ENCODE measurements at places on chromosomes 3 and 15.

GRCh38 chr3:156802821-156803606, 23.1 kb upstream of the LEKR1 start:
- DNase-seq = no peak

- DNase-seq = no peak
Measured at GRCh38 chr3:196997311-196997710, 28.7 kb upstream of the PIGZ start.

DNA sequence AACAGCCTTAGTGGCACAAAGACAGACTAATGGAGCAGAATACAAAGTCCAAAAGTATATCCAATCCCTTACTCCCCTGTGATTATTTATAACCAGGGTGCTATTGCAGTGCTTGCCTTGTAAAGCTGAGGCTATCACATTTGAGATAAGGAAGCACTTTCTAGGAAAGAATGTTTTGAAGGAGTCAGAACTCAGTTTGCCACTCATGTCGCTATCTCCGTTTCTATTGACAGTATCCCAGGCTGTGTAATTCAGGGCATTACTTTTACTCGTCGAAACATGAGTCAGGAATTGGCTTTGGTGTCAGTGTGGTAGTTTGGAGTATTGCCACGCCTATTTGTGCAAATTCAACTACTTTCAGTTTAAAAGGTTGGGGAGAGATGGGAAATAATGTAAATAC, 78.4 kb downstream of the FBXL2 start:
- DNase-seq = no peak

DNA sequence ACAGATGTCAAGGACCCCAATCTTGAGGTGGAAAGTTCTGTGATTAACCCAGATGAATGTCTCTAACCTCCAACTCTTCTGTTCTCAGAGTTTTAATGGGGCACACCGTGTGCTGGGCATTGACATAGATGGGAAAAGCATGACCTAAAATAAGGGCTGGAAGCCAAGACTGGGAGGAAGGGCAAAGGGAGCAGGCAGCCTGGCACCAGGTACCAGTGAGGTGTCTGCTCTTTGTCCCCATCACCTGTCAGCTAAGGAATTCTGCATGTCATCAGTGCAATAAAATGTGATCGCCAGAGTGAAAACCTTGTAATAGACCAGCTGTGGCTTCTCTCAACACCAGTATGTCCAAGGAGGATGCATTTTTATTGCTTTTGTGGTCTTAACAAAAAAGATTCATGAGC, 143.5 kb upstream of the TPM1 start:
- no peak for DNase-seq

GRCh38 chr15:100780208-100780800, 99.3 kb upstream of the ALDH1A3 start:
- no peak for DNase-seq

GRCh38 chr3:187013159-187013716, 82.9 kb downstream of the ST6GAL1 start:
- DNase-seq = no peak

- no peak for DNase-seq
Measured at GRCh38 chr3:176906046-176906905, 291.0 kb downstream of the TBL1XR1 start.

GRCh38 chr15:51818150-51818549, 11.3 kb upstream of the TMOD3 start:
- no peak for DNase-seq

DNA sequence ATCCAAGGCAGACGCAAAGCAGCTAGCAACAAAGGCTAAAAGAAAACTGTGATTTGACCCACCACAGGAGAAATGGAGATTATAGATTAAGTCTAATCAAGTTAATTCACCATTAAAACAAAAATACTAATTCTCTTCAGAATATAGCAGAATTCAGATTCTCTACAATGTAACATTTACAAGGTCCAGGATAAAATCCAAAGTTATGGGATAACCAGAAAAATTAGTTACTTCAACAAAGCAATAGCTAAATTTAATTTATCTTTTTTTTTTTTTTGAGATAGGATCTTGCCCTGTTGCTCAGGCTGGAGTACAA, 284.6 kb upstream of the MANF start:
- no peak for DNase-seq

GRCh38 chr3:50089609-50089945, 858 bp downstream of the RBM5 start:
- no peak for DNase-seq

GRCh38 chr3:127698286-127698685, 25.5 kb downstream of the ABTB1 start:
- DNase-seq = no peak

GRCh38 chr3:180306691-180307090, 270.0 kb upstream of the PEX5L start:
- DNase-seq = no peak

GRCh38 chr3:197809356-197810020, 18.4 kb downstream of the LRCH3 start:
- DNase-seq = no peak

DNA sequence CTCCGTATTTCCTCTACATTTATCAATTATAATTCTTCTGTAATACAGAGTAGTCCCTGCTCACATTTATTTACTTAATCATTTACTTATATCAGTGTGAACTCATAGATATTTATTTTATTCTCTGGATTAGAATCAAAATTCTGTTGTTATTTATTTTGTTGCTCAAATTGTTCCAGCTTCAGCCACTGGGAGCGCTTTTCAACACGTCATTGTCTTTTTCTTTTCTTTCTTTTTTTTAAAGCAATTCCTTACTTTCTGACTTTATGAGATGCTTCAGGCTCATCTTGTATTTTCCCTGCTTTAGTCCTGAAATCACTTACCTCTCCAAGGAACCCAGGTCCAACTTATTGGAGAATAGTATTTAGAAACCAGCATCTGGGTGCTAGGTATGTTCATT, 53.4 kb downstream of the GLCE start:
- DNase-seq = no peak

DNA sequence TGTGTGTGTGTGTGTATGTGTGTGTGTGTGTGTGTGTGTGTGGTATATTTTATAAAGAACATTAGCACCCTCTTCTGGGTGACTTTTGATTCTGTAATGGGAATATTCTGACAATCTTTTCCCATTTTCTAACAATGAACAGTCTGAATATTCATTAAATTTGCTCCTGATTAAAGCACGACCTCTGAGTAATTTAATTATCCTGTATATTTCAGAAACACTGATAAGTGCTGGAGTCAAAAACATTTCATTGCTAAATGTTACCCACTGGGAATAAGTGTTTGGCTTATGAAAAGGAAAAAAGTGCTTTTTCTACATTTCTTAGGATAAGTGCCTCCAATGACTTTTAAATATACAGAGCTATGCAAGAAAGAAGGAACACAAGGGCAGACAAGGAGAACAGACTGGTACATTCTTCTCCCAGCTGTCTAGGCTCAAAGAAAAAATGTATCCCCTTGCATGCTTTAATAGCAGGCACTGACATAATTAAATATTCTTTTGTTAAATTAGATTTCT, 32.3 kb upstream of the SYNPR start:
- no peak for DNase-seq

DNA sequence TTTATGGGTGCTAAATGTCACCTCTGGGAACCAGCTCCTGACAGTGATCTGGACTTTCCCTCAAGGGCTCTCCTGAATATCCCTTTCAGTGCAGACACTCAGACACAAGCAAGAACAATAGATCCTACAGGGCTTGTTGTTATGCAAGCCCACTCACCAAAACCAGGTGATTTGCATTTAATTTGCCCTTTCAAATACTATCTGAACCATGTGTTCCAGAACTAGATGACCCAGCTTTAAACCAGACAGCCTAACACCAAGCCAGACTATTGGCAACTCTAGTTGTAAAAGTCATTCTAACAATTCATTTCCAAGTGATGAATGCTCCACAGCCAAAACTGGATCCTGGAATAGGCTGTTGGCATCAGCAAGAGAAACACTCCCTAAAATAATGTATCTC, 5.6 kb upstream of the ATP8B4 start:
- DNase-seq = no peak

- DNase-seq = no peak
Measured at GRCh38 chr3:162641907-162642306, 1145.3 kb downstream of the OTOL1 start.

DNA sequence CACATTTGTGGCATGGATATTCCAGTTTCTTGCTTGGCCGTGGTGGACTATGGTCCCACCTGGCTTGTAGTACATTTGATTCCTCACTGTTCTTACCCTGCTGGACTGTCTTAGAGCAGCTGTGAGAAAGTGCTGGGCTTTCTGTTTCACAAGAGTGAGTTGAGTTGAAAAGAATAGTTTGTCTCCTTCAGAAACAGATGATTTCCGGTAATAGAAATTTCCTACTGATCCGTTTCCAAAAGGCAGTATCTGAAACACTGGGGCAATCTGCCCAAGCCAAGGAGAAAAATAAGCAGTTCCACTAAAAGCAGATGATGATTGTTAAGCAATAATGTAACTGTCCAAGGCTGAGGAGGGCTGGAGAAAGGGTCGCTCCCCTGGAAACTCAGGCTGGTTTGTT, 96.0 kb downstream of the SUCLG2 start:
- DNase-seq = no peak

GRCh38 chr3:126186271-126186670, 5.9 kb upstream of the ALDH1L1 start:
- DNase-seq = no peak

DNA sequence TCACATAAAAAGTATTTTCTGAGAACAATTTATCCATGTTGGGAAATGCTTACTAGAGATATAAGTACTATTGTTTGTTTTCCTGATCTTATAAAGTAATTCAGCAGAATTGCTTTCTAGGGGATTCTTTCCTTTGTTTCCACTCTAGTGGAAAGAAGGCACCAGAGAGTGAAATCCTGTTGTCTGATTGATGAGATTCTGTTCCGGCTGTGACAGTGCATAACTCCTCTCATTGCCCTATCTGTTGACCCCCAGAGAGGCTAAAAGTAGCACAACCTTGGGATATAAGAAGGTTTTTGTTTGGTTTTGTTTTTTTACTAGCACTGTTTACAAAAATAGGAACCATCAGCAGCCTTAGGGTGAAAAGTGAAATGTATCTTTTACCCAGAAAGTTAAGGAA, 114.1 kb downstream of the ALCAM start:
- DNase-seq = no peak

GRCh38 chr3:149042789-149043386, 43.4 kb downstream of the HLTF start:
- DNase-seq = no peak

GRCh38 chr3:13501958-13502790, 22.1 kb downstream of the HDAC11 start:
- DNase-seq = no peak

DNA sequence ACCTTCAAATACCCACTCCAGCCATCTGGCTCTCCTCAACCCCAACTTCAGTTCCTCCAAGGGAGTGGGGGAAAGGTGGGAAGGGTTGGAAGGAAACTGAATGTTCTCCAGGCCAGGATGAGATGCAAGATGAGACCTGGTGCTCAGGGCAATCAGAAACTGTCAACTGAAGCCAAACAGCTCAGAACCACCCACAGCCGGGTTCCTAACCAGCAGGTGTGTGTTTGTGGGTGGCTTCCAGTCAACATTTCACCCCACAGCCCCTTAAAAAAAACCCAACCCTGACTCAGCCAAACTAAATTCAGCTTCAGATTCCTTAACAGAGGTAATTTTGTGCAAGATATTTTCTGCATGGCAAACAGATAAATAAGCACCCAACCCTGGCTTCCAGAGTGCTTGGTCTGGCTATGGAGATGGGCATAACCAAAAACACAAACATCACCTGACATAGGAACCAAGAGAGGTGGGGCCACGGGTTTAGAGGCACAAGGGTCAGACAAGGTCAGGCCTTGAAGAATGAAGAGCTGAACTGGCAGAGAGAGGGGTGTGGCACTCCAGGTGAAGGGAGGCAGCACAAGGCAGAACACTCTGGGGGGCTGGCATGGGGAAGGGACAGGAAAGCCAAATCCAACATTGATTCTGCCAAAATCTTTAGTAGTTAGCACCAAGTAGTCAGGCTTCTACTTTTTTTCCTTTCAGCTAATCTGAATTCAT, 34.7 kb downstream of the ZNF445 start:
- DNase-seq = no peak

GRCh38 chr3:44104668-44105321, 136.9 kb upstream of the TOPAZ1 start:
- DNase-seq = no peak

GRCh38 chr3:45965653-45966052, 22.4 kb downstream of the CXCR6 start:
- peak; percentile 44 for DNase-seq

DNA sequence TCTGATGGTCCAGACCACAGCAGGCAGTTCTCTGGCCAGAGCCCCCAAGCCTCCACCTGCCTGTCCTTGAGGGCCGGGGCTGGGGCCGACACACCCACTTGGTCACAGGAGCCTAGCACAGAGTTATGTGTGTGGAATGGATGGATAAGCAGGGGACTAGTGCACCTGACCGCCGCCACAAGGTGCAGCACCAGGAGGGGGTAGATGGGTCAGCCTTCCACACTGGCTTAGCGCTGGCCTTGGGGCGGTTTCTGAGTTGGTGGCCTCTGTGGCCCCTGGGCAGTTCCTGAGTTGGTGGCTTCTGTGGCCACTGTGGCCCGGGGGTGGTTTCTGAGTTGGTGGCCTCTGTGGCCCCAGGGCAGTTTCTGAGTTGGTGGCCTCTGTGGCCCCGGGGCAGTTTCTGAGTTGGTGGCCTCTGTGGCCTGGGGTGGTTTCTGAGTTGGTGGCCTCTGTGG, 75.8 kb downstream of the FBLN2 start:
- no peak for DNase-seq

GRCh38 chr3:65716071-65716751, 322.5 kb downstream of the MAGI1 start:
- DNase-seq = no peak

GRCh38 chr3:31170932-31171670, 276.6 kb upstream of the GADL1 start:
- no peak for DNase-seq

- DNase-seq = no peak
Measured at GRCh38 chr15:80174017-80174746, 21.4 kb downstream of the FAH start.
